Stimulated activated naive CD4-positive, alpha-beta T cell (primary cell): ENCODE measurements at places on chromosomes 7 and 10.

GRCh38 chr7:130877991-130878305, 143.9 kb upstream of the KLF14 start:
- DNase-seq = no peak

DNA sequence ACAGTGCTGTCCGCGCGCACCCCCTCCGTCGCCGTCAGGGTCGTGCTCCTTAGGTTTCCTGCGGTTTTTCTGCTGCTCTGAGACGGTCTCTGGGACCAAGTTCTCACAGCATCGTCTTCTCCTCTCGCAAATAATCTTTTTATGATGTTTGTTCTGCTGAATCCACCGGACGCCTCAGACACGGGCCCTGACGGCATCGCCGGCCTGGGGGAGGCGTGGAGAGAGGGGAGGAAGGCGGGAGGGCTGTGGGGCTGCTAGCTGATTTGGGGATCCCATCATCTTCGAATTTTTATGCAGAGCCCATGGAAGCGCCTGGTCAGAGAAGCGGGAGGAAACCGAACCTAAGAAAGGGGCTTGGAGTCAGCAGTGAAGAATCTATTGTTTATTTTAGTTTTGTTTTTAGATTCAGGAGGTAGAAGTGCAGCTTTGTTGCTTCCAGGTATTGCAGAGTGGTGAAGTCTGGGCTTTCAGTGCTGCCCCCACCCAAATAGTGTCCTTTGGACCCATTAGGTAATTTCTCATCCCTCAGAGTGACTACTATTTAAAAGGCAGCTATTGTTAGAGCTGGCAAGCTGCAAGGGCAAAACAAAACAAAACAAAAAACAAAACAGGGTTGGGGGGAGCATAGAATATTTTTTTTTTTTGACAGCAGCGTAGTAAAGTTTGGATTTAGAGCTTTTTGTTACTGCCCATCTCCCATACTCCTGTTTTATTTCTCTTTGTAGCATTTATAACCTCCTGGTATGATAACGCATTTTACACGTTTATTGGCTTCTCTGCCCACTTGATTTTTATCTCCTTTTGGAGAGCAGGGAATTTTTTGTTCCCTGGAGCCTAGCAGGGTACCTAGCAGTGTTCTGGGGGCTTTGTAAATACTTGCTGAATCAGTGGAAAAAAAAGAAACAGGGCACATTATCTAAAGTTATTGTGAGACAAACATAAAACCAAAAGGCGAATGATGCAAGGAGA, 92.6 kb downstream of the SPAG6 start:
- DNase-seq = peak; percentile 53

GRCh38 chr7:41588341-41588740, 114.5 kb downstream of the INHBA start:
- DNase-seq = no peak

DNA sequence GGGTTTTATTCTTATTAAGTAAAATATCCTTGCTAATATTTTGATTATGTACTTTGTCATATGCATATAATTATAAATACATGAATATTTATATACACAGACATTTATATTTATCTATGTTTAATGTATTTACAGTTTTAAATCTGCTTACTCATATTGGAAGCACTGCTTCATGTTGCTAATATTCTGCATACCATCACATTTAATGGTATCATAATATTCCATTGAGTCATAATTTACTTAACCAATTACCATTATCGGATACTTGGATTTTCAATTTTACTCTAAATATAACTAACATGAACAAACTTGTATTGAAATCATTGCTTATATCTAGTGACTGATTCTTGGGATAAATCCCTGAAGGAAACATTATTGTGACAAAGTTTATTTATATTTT, 155.2 kb downstream of the MBL2 start:
- no peak for DNase-seq

- DNase-seq = no peak
Observed at GRCh38 chr7:44148166-44148565, 7.0 kb upstream of the MYL7 start.

- no peak for DNase-seq
Observed at GRCh38 chr10:30789806-30790205, 160.3 kb upstream of the LYZL2 start.

GRCh38 chr10:130809181-130809580, 502.3 kb downstream of the TCERG1L start:
- DNase-seq = no peak

DNA sequence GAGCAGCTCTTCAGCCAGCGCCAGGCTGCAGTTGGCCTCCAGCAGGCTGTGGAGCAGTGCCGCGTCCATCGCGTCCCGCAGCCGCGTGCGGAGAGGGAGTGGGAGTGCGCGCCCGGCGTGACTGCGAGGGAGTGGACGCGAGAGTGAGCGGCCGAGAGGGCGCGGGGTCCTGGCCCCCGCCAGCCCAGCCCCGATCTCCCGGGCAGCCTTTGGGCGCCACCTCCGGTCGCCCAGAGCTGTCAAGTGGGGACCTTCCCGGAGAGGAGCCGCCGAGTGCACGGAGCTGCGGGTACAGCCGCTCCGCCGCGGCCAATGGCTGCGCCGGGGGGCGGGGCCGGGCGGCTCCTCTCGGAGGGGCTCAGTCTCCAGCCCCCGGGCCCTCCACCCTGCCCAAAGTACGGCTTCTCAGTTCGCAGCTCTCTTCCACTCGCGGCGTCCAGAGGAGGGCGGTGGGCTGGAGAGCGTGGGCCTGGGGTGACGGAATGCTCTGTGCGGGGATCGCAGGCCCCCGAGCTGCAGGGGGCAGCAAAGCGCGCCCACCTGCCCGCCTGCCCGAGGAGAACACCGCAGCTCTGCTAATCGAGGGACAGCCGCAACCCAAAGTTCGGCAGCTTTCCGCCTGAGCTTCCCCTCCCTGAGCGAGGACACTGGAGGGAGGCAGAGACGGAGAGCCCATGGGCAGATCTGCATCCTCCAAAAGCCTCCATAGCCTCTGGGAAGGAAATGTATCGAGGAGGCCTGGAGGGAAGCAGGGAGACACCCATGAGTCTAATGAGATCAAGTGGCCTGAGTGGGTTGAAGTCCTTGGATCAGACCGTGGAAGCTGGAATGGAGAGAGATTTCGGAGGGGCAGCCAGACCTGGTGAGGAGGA, at the start of gene CRHR2:
CRHR2 (minus strand) TSS at position 245 of the 872 bp plus-strand sequence; CDS start at position 69, 176 bp downstream.
- DNase-seq = peak; percentile 61

GRCh38 chr7:12291870-12292269, 80.8 kb downstream of the TMEM106B start:
- DNase-seq = no peak

GRCh38 chr7:98281757-98282606, 496 bp downstream of the BRI3 start:
- DNase-seq = peak; percentile 52

DNA sequence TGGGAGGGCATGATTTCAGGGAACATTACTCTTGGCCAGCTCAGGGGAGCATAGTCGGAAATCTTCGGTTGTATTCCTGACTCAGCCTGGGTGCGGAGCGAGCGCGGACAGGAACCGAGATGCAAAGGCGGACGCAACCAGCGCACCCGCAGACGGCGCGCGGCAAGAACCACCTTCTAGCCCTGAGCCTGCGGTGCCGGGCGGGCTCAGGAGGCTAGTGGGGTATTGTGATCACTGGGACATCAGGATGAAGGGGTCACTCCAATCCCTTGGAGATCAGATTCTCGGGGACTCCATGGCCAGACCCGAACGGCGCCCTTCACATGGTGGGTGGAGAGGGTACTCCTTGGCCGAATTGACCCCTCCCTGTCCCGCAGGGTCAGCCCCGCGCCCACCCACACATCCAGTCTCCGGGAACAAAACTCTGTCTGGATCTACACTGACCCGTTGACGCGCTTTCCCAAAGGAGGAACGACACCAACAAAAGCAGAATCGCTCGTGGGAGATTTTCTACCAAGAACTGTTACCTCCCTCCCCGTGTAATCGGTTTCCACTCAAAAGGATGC, 730.5 kb downstream of the ZWINT start:
- DNase-seq = no peak

DNA sequence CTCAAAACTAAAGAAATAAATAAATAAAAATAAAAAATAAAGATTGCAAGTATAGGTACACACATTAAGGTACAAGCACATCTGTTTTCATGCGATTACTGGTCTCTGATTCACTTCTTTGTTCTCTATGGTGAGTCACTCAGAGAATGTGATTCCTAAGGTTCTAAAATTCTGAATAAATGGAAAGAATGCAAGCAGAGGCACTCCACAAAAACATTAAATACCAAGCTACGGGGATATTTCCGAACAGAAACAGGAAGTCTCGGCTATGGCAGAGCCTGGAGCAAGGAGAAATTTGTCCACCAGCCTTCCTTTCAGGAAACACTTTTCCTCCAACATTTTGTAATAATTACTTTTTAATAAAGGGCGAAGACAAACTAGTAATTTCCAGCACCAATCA, 1.4 kb downstream of the VOPP1 start:
- DNase-seq = no peak

GRCh38 chr10:98256692-98257091, 11.3 kb downstream of the LOXL4 start:
- no peak for DNase-seq

DNA sequence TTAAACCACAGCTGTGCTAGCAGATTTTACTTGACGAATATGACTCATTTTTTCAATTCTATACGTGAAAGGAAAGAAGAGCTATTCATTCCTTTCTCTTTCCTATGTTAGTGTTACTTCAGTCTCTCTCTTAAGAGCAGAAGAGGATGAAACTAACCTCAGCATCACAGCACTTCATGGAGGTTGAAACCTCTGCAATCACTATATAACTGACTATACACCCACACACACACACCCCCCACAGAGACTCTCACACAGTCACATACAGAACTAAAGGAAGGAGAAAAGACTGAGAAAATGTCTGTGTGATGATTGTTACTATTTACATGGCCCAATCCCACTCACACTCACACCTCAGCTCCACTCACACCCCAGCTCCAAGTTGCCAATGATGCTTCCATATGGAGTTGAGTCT, 104.2 kb downstream of the KIF20B start:
- DNase-seq = no peak

DNA sequence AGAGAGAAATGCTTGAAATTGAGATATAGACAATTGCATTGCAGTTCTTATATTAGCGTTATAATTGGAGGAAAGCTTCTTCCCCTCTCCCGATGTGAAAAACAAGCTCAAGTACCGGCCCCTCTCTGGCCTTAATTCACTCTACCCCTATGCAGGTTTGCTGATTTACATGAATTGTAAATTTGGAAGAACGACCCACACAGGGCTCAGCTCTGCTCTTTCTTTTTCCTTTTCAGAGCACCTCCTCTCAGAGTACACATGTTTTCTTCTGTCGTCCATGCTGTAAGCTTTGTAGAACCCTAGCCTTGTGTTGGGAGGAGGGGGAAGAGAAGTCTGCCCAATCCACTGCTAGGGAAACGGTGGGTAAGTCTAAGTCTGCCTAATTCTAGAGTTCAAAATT, 140.8 kb downstream of the IQUB start:
- DNase-seq = no peak

- DNase-seq = no peak
Observed at GRCh38 chr10:103839872-103840739, 15.3 kb downstream of the SH3PXD2A start.

DNA sequence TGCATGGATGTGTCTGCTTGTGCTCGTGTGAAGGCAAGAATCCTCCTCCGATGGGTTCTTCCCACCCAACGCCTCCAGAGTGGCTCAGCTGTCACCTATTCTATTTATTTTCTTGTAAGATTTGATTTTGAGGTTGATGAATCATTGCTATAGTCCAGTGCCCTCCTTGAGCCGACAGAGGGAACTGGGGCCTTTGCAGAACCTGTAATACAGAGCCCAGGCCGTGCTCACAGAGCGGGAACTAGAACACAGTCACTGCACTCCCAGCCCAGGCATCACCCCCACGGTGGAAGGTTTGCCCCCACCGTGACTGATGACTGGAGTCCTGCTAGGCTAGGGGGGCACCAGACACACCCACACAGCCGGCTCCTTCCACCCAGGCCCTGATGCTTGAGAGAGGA, 2.0 kb downstream of the RARRES2 start:
- no peak for DNase-seq
